A549 treated with CORT108297 at 1 μM for 4 hours (cell line): ENCODE measurements at places on chromosomes 6 and 20. TPM values are rescaled to one million over a fixed set of nuclear protein-coding genes. Genes with fewer than 3 reads are reported as not detected.

MLIP gene
- not detected in 5 replicates for total RNA-seq

GJA10 gene
- total RNA-seq, result not detected in 5 replicates

ZSCAN23 gene
- not detected in 5 replicates for total RNA-seq

C20orf144 gene
- 0.08 to 0.13 TPM (median 0.10 TPM) in 4 of 5 replicates, not detected in the other for total RNA-seq

SLC26A8 gene
- not detected in 5 replicates for total RNA-seq

GPLD1 gene
- total RNA-seq, result 0.66 to 1.3 TPM (median 1.1 TPM) in 5 replicates

GLP1R gene
- not detected in 5 replicates for total RNA-seq

PPIL6 gene
- 1.4 to 2.9 TPM (median 2.6 TPM) in 5 replicates for total RNA-seq

C6orf52 gene
- 1.1 to 2.2 TPM (median 1.4 TPM) in 5 replicates for total RNA-seq

SPTLC3 gene
- 0.02 to 0.12 TPM (median 0.10 TPM) in 5 replicates for total RNA-seq

BTN3A1 gene
- total RNA-seq, result 2.1 to 3.8 TPM (median 3.7 TPM) in 5 replicates

DEFB132 gene
- not detected in 5 replicates for total RNA-seq

TPX2 gene
- 98.2 to 128 TPM (median 104 TPM) in 5 replicates for total RNA-seq

OPRM1 gene
- total RNA-seq, result not detected in 5 replicates

SPATA25 gene
- 0.25 to 0.92 TPM (median 0.39 TPM) in 5 replicates for total RNA-seq

TMC2 gene
- not detected in 5 replicates for total RNA-seq

GPR6 gene
- not detected in 5 replicates for total RNA-seq

OR2B6 gene
- total RNA-seq, result 0.08 to 0.32 TPM (median 0.15 TPM) in 3 of 5 replicates, not detected in the others

DEFB113 gene
- total RNA-seq, result not detected in 5 replicates

CST2 gene
- total RNA-seq, result 0.10 to 0.32 TPM (median 0.13 TPM) in 3 of 5 replicates, not detected in the others

BPIFB1 gene
- 0.07 to 0.22 TPM (median 0.14 TPM) in 3 of 5 replicates, not detected in the others for total RNA-seq

CEP250 gene
- 23.1 to 30.2 TPM (median 26.4 TPM) in 5 replicates for total RNA-seq
